ENCODE measurements at places on chromosomes 12 and 14. TPM values are rescaled to one million over a fixed set of nuclear protein-coding genes. Genes with fewer than 3 reads are reported as not detected.

Gene LAG3
- polyA plus RNA-seq: 1.3 TPM

Gene DENND5B
- polyA plus RNA-seq: 11.6 TPM

Gene TTC9
- 0.87 TPM for polyA plus RNA-seq

Gene PLXNC1
- polyA plus RNA-seq: 6.3 TPM

Gene KMT2D
- 9.5 TPM for polyA plus RNA-seq

Gene HELB
- polyA plus RNA-seq: 4.3 TPM

Gene GALNT6
- 18.6 TPM for polyA plus RNA-seq

Gene NGB
- not detected for polyA plus RNA-seq

Gene PTPRQ
- not detected for polyA plus RNA-seq

Gene KCNH5
- not detected for polyA plus RNA-seq

Gene PIK3C2G
- polyA plus RNA-seq: not detected

Gene KRT79
- not detected for polyA plus RNA-seq

Gene NUBPL
- 11.6 TPM for polyA plus RNA-seq

Gene RTN1
- 0.31 TPM for polyA plus RNA-seq

Gene DAD1
- 602 TPM for polyA plus RNA-seq

Gene PTGER2
- 0.17 TPM for polyA plus RNA-seq

Gene KRT75
- polyA plus RNA-seq: not detected

Gene KRT73
- not detected for polyA plus RNA-seq

Gene OR4Q2
- polyA plus RNA-seq: not detected

Gene SYCP3
- polyA plus RNA-seq: 0.39 TPM

Gene A2M
- polyA plus RNA-seq: 0.44 TPM
